ENCODE measurements at places on chromosomes 12 and 14.
A peak's percentile ranks its signal among the peaks of the same experiment; 100 is the strongest.

DNA sequence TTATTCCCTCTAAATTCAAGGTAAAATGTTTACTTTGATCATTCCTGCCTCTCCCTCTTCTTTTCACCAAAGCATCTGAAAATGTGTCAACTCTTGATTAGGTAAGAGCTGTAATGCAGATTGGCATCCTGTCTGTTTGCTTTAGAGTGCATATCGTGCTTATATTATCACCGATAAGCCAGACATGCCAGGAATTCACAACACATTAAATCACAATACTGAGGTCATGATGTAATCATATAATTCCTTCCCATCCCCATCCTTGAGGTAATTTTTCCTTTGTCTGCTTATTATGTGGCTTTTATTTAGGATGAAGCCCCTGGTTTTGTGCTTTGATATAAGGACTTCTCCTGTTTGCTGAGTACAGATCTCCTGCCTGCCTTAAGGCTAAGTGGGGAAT, 10.2 kb downstream of the DDX47 start:
- no peak for DNase-seq

GRCh38 chr14:50560931-50561285, 963 bp downstream of the ATL1 start:
- DNase-seq, result peak; percentile 94

DNA sequence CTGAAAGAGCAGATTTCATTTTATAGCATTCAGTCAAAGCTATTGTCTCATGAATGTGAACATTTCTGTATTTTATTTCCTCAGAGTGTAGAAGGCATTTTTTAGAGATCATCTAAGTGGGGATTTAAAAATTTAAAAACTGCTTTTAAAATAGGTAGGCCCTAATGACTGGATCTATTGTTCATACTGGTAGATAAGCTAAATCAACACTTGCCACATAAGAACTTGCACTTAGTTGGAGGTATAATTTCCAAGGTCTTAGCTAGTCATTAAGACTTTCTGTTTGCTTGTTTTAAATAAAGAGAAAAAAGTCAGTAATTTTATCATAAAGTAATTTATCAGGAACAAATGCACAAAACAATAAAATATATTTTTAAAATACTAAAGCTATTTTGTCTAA, 75.2 kb upstream of the LMO3 start:
- no peak for DNase-seq

- DNase-seq, result no peak
Observed at GRCh38 chr12:79358716-79359300, 332.0 kb downstream of the PAWR start.

GRCh38 chr12:20259786-20260185, 108.6 kb upstream of the PDE3A start:
- no peak for DNase-seq

- no peak for DNase-seq
Observed at GRCh38 chr12:15682826-15683225, 106.4 kb downstream of the EPS8 start.

DNA sequence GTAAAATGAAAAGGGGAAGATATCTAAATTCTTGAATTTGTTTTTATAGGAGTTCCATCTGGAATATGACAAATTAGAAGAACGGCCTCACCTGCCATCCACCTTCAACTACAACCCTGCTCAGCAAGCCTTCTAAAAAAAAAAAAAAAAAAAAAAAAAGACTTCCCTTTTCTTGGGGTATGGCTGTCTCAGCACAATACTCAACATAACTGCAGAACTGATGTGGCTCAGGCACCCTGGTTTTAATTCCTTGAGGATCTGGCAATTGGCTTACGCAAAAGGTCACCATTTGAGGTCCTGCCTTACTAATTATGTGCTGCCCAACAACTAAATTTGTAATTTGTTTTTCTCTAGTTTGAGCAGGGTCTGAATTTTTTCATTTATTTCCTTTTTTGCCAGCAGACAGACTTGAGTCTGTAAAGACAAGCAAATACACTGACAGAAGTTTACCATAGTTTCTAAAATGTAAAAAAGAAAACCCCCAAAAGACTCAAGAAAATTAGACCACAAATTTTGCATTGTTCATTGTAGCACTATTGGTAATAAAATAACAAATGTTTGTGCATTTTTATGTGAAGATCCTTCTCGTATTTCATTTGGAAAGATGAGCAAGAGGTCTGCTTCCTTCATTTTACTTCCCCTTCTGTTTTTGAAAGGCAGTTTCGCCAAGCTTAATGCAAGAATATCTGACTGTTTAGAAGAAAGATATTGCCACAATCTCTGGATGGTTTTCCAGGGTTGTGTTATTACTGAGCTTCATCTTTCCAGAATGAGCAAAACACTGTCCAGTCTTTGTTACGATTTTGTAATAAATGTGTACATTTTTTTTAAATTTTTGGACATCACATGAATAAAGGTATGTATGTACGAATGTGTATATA, 12.1 kb upstream of the KCNMB4 start:
- DNase-seq, result no peak

DNA sequence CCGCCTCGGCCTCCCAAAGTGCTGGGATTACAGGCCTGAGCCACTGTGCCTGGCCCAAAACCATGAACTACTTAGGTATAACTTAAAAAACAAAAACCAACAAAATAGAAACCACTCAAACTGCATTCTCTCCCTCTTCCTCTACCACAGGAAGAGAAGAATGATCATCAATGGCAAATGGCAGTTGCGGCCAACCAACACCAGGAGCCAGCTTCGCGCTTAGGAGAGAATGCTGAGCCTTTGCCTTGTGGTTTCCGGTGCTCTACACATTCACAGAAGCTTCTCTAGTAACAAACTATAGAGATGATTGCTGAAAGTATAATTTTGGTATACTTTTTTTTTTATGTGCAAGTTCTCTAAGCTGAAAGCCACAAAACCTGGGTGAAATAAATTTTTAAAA, 17.1 kb downstream of the CATSPERB start:
- DNase-seq, result no peak

DNA sequence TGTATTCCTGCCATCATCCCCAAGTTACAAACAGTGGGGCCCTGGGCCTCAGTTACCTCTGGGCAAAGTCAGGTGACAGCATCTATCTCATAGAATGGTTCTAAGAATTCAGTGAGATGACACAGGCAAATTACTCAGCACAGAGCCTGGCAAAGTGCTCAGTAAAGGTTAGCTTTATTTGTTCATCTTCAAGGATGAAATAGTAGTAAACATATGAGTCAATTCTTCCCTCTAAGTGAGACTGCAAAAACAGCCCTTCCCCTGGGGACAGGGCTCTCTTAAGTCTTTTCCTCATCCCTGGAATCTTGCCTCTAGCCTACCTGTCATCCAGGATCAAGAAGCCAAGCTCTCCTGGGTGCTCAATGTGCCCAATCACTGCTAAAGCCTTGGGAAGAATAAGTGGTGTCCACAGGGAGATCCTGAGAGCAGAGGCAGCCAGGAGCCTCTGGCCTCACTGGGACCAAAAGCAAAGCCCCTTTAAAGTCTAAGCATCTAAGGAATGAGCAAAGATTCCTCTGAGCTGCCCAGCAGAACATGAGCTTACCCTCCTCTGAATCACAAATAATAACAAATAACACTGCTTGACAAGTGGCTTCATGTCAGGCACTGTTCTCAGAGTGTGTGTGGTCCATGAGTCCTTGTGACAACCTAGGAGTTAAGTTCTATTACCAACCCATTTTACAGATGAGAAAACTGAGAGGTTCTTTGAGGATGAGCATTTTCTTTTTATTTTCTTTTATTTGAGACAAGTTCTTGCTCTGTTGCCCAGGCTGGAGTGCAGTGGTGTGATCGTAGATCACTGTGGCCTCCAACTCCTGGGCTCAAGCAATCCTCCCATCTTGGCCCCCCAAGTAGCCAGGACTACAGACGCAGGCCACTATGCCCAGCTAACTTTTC, 12.1 kb downstream of the NUAK1 start:
- DNase-seq, result no peak

- DNase-seq, result no peak
Observed at GRCh38 chr12:131735476-131736445, 24.9 kb downstream of the SFSWAP start.

- no peak for DNase-seq
Observed at GRCh38 chr12:122875590-122876220, 20.2 kb downstream of the VPS37B start.
